ENCODE measurements at places on chromosomes 4 and X. TPM values are rescaled to one million over a fixed set of nuclear protein-coding genes. Genes with fewer than 3 reads are reported as not detected.

NAA11 gene
- total RNA-seq, result not detected

ETDB gene
- not detected for total RNA-seq

SSX2 gene
- not detected for total RNA-seq

SH2D1A gene
- total RNA-seq, result not detected

CYLC1 gene
- not detected for total RNA-seq

SNCA gene
- total RNA-seq, result 78.9 TPM

UNC5C gene
- total RNA-seq, result under 0.01 TPM

IRS4 gene
- not detected for total RNA-seq

P2RY8 gene
- total RNA-seq, result not detected

UGT2B15 gene
- not detected for total RNA-seq

CXCL3 gene
- 0.93 TPM for total RNA-seq
